ENCODE measurements at places on chromosomes 6 and 20.

GRCh38 chr6:30720738-30721197 is 616 bp downstream of the TUBB start:
- peak; percentile 65 for DNase-seq

GRCh38 chr6:106997392-106998158 is 23.0 kb upstream of the CD24 start:
- DNase-seq, result peak; percentile 19

DNA sequence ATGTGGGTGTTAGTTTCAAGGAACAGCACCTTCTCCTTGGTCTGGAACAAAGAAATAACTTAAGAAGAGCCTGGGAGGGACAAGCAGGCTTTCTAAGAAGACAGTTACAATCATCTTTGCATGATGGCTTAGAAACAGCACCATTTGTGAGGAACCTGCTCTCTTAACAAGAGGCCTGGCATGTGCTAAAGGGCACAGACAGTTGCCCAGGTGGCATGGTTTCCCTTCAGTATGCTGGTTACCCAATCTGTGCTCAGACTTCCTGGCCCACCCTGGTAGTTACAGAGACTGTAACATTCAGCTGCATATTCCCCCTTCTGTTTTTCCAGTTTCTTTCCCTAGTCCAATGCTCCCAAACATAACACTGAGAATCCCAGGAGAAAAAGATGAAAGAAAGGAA is 84.0 kb downstream of the CHD6 start:
- no peak for DNase-seq

GRCh38 chr20:62637521-62638054 is 4.7 kb upstream of the SLCO4A1 start:
- DNase-seq, result no peak

DNA sequence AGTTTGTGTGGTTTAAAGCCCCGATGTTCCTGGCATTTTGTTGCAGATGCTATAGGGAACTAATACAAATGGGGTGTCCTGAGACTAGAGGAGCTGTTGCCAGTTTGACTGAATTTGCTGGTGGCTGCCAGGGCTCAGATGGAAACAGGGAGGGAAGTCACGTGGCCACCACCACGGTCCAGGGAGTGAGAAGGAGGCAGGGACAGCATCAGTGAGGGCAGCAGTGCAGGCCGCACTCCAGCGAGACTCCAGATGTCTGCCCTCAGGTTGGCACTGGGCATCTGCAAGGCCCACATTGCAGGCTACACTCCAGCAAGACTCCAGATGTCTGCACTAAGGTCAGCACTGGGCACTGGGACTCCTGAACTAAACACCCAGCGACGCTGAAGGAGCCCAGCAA is 86.2 kb downstream of the RAMACL start:
- DNase-seq, result no peak

DNA sequence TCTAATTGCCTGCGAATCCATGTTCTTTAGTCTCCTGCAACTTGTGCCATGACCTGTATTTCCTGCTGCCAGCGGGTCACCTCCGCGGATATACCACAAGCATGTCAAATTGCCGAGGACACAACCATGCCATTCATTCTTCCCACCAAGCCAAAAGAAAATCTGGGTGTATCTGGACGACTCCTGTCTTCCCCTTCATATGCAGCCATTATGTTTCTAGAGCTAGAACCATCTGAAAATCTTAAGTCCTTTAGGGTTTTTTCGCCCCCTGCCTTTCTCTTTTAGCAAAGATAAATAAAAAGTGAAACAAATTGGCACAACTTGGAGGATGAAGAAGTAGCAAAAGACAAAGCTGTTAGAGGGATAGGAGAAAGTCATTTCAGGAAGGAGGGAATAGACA is 242.6 kb downstream of the ARID1B start:
- no peak for DNase-seq

DNA sequence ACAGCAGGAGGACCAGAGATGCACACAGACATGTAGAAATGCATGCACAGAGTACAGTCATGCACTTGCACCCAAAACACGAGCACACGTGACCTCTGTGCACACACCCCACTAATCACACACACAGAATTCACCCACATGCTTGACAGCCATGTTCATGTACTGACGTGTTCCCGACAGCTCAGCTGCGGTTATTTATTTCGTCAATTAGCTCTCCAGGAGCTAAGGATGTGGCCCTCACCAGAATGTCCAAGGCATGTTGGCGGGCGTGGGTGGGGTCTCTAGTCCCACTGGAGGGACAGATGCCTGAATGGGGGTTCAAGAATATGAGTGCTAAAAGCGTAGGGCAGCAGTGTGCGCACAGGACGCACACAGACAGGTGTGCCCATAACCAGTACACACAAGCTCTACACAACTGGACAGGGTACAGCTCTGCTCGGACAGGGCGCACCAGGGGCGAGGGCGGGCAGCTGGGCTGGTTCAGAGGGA is 571 bp upstream of the PRPF6 start:
- peak; percentile 33 for DNase-seq

DNA sequence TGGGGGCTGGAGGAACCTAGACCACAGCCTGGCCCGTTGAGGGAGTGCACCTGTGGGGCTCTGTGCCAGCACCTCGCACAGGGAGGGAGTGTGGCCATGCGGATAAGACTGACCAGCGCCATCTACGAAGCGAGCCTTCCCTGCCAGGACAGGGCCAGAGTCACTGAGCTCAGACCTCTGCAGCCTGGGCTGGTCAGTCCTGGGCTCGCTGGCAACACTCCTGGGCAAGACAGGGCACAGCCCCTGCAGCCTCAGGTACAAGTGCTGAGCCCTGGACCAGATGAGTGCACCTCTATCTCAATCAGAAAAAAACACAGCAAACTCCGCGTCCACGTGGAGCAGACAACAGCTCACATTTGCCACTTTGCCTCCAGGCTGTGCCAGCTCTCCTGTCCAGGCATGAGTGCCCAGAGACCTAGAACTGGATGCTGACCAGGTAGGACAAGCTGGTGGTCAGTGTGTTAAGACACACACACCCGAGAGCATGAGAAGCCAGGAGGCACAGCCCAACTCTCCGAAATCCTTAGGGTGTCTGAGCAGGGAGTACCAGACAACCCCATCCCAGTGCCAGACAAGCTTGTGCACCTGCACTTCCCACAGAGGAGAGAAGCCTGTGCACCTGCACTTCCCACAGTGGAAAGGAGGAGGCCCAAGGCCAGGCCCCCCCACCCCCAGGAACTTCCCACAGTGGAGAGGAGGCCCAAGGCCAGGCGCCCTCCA is 4.9 kb downstream of the ARFRP1 start:
- DNase-seq, result no peak

DNA sequence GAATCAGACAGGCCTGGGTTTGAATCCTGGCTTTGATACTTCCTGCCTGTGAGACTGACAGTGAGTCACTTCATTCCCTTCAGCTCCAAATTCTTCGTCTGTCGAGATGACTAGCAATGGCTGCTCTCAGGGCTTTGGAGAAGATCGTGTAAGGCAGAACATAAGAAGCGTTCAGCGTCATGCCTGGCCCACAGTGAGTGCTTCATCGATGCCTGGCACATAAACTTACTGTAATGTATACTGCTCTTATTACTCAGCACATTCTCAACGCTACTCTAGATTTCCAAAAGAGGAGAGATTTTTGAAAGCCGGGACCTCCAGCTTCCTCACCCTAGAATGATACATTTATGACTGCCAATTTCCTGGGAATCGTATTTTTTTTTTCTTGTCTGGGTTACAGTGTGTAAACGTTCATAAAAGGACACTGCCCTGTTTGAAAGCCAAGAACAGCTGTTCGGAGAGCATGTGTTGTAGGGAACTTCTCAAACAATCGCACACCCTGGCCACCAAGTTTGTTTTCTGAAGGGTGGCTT is 16.2 kb upstream of the BCAS1 start:
- no peak for DNase-seq

DNA sequence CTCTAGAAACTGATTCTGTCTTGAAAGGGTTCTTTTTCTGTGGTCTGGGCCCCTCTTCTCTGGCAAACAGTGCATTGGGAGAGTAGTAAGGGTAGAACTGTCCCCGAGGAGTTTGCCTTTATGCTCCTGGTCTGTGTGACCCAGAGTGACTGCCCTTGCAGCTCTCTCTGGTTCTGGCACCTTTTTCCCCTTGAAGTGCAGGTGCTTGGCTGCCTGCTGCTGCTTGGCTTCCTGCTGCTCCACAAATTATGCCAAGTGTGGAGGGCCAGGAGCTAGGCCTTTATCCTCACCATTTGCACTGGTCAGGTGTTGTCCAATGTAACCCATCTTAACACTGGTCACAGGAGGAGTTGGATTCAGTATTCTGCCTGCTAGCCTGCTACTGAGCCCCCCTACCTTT is 11.2 kb downstream of the KIZ start:
- no peak for DNase-seq

DNA sequence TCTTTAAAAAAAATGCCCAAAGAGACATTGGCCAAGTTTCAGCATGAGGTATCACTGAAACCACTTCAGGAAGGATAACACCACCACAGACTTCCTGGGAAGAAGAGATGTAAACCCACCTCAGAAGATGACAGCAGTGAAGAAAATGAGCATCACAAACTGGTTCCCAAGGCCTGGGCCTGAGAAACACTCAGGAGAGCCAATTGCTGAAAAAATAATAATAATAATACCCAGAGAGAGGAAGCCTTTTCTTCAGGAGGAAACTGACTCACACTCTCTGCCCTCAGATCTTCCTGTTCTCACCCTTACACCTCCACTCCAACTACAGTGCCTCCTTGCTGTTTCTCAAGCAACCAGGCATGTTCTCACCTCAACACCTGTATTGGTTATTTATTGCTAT is 68.1 kb upstream of the MAFB start:
- DNase-seq, result no peak

DNA sequence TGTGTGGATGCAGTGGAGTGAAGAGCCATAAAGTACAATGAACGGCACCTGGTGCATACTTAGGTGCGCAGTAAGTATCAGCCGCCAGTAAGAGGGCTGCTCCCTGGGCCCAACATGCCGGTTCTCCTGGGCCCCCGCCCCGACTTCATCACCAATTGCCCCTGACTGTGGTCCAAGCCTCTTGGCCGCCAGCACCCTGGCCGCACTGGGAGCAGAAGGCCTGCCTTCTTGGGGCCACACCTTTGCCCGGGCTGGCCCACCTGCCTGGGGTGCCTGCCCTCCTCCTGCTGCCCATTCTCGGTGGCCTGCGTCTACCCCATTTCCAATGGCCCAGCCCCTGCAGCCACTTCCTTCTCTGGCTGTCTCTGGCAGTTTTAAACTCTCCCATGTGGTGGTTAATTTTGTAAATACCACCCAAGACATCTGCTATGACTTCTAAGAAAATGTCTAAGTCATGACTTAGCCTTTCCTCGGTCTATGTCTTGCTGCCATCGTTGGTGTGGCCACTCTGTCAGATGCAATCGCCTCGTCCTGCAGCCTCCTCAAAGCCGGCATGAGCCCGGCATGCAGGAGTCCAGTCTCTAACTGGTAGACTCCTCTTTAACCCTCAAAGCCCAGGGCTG is 36.8 kb downstream of the PMEPA1 start:
- no peak for DNase-seq

DNA sequence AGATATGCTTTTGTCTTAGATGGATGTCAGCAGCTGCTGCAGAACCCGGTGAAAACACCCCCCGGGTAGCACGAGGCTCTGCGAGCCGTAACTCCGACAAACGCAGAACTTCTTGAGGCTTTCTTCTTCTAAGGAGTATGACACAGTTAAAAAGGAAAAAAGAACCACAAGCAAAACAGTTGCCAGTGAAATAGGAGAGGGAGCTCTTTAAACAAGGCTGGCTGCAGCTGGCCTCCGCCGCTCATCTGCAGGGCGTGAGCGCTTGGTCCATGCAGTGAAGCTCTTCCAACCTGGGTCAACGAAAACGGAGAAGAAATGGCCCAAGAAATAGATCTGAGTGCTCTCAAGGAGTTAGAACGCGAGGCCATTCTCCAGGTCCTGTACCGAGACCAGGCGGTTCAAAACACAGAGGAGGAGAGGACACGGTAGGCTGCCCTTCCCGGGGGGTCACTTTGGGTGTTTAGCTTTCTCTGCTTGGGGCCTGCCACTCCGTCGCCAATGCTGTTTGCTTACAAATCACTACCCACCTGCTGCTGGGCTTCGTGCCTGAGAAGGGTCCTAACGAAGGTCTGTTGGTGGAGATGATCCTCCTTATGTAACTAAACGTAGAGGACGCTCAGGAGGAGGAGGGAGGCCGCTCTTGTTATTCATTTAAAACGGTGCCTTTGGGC is 13.2 kb downstream of the SYTL3 start:
- no peak for DNase-seq

DNA sequence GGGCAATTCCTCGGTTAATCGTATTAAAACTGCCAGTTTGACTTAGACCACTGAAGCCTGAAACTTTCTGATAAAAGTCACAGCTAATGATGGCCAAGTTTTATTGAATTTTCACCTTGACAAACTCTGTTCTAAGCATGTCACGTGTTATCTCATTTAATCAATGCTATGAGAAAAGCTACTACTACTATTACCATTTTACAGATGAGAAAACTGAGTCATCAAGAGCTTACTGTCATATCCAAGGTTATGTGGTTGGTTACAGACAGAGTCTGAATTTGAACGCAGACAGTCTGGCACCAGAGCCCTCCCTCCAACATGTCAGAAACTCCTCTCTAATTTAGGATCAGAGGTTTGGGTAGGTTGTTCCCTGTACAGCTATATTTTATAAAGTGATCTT is 4.3 kb downstream of the FAXC start:
- DNase-seq, result no peak

DNA sequence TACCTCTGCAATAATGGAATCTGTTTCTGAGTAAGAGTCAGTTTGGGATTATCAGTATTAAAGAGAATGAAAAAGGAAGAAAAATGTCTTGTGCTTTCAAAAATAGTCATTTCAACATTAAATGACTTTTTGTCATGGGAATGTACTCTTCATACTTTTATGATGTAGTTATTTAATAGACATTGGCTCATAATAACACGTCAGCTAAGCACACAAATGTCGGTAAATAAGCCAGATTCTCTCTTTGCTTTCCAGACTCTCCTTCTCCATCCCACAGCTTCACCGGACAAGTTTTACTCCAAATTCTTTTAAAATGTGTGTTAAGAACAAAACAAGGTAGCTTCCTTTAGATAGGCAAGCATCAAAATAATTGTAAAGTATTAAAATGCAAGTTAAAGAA is 76.0 kb downstream of the C6orf52 start:
- DNase-seq, result no peak

DNA sequence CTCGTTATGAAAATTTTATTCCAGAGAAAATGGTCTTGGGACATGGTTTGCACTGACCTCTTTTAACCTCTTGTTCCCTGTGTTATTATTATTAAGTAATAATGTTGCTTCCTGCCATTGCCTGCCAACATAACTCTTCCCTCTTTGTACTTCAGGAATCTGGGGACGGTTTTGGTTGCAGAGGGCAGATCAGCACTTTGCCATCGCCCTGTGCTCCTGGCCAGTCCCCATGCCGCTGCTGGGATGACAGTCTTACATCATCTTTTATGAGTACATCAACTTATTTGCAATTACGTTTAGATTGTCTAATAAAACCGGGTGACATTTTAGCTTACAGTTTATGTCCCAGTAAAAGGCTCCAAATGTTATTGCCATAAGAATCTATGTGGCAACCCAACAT is 157.2 kb downstream of the CDH26 start:
- no peak for DNase-seq

- DNase-seq, result no peak
These were observed 407.1 kb downstream of the GRIK2 start for GRCh38 chr6:101800598-101800997.

GRCh38 chr6:107280791-107281190 is 165.5 kb upstream of the BEND3 start:
- no peak for DNase-seq

GRCh38 chr6:125707615-125708243 is 41.7 kb upstream of the HEY2 start:
- no peak for DNase-seq

Data from activated CD4-positive, alpha-beta T cell treated with anti-CD3 and anti-CD28 coated beads for 4 hours (primary cell).